Activated B cell treated with CpG ODN at 0.5 μM for 24 hours (primary cell): ENCODE measurements at places on chromosomes 6 and 20.

- DNase-seq: no peak
Measured at GRCh38 chr6:113202852-113203714, 654.1 kb upstream of the MARCKS start.

DNA sequence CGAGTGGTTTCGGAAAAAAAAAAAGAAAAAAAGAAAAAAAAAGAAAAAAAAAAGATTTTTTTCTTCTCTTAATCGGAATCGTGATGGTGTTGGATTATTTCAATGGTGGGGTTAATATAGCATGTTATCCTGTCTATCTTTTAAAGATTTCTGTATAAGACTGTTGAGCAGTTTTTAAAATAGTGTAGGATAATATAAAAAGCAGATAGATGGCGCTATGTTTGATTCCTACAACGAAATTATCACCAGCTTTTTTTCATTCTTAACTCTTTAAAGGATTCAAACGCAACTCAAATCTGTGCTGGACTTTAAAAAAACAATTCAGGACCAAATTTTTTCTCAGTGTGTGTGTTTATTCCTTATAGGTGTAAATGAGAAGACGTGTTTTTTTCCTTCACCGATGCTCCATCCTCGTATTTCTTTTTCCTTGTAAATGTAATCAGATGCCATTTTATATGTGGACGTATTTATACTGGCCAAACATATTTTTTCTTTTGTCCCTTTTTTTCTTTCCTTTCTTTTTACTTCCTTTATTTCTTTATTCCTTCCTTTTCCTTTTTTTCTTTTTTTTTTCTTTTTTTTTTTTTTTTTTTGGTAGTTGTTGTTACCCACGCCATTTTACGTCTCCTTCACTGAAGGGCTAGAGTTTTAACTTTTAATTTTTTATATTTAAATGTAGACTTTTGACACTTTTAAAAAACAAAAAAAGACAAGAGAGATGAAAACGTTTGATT is 3.6 kb downstream of the SOX4 start:
- DNase-seq: no peak

DNA sequence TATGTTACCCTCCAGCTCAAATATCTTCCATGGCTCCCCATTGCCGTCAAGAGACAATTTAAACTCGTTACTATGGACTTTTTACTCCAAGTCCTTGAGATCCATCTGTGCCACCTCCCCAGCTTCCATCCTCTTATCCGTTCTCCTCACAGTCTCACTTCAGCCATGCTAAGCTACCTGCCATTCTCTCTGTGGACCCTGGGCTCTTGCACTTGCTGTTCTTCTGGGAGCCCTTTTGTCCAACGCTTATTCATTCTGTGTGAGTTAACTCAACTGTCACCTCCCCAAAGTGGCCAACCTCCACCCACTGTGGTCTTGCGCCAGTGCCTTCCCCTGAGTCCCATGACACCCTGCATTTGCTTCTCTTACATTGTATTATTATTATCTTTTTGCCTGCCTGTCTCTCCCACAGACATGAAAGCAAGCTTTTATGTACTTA is 132.4 kb downstream of the BCAS1 start:
- DNase-seq: no peak

GRCh38 chr20:7828437-7828836 is 111.8 kb downstream of the HAO1 start:
- no peak for DNase-seq

GRCh38 chr6:71012866-71013469 is 56.1 kb upstream of the B3GAT2 start:
- DNase-seq: no peak

DNA sequence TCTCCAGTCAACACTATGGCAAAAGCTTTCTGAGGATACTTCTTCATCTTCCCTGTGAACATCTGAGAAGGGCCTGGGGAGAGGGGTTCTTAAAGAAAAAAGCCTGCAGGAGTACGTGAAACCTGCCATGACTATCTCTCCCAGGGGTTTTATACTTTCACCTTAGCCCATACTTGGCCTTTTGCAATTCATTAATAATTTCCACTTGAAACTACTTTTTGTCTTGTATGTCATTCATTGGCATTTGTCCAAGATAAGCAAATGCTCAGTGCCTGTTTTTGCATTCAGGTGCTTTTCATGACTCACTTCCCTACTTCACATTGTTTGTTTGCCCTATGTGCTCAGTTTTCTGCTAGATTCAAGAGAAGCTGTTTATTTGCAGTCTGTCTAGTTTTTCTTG is 580.3 kb upstream of the GJE1 start:
- no peak for DNase-seq

GRCh38 chr6:112279031-112279935 is 24.9 kb upstream of the LAMA4 start:
- no peak for DNase-seq

DNA sequence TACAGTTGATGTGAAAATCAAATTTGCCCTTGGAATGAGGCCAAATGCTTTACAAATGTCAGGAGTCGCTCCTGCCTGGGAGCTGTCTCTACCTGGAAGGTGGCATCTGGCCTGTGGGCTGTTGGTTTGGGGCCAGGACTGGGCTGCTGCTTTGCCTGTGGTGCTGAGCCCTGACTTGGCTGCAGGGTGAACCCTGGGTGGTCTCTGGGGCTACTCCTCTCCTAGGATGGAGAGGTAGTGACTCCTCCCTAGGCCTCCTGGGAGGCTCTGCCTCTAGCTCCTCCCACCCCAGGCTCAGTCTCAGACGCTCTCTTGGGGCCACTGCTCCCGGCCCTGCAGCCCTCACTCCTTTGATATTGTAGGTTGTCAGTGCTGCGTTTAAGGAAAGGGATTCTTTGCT is 47.5 kb downstream of the EFCAB8 start:
- DNase-seq: no peak

GRCh38 chr6:116144605-116145004 is 18.7 kb upstream of the COL10A1 start:
- DNase-seq: no peak

DNA sequence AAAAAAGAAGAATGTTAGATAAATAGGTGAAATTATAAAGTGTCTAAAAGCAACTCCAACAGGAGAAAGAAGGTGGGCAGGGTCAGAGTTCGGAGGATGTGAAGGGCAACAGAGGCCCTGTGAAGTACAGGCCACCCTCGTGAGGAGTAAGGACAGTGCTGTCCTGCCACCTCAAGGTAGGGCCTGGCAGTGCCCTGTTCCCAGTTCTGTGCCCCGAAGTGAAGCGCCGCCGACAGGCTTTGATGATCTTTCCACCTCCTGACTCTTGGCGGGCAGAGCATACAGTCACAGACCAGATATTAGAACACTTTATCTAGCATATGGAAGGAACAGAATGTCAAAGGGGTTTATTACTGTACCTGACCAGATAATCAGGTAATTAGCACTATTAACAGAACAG is 75.8 kb downstream of the GJA10 start:
- no peak for DNase-seq

- no peak for DNase-seq
Measured at GRCh38 chr6:67916399-67916798, 718.7 kb upstream of the ADGRB3 start.

GRCh38 chr6:145929037-145929633 is 35.0 kb downstream of the SHPRH start:
- no peak for DNase-seq

DNA sequence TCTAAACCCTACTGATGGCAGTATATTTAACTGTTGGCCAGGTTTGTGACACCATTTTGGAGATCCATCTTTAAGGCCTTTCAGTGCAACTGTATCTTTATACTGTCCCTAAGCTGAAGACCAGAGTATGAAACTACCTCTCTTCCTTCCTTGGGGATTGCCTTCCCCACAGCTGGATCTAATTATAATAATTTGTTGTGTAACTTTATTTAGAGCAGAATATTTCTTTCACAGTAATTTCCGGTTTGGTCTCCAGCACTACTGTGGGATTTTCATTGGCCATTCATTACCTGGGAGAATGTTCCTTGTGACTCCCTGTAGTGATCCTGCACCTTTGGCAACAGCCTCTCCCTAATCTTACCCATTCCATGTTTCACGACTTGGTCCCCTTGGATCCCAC is 75.2 kb downstream of the AKAP7 start:
- no peak for DNase-seq

DNA sequence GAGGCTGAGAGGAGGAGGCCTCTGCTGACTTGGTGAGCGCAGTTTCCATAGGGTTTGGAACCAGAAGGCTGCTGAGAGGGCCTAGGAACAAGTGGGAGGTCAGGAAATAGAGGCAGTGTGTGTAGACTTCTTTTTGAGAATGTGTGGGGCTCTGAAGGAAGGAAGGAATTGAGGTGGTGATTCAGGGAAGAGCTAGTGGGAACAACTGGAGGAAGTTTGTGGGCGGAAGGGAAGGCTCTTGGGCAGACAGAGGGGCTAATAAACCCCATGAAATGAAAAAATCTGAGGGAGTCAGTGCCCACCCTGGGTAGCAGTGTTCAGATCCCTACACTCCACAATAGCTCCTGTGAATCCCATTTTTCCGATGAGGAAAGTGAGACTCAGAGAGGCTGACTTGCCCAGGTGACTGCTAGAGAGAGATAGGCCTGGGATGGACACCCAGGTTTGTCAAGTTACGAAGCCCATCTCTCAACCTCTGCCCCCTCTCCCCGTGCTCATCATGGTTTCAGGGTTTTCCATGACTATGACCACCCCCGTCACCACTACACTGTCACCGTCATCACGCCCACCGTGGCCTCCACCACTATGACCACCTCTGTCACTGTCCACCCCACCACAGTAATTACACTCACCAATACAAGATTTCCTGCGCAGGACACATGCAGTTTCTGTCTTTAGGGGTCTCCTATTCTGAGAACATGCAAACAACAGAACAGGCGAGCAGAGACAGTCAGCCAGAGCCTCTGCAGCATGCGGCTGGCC is 106.4 kb downstream of the MRPL14 start:
- no peak for DNase-seq

DNA sequence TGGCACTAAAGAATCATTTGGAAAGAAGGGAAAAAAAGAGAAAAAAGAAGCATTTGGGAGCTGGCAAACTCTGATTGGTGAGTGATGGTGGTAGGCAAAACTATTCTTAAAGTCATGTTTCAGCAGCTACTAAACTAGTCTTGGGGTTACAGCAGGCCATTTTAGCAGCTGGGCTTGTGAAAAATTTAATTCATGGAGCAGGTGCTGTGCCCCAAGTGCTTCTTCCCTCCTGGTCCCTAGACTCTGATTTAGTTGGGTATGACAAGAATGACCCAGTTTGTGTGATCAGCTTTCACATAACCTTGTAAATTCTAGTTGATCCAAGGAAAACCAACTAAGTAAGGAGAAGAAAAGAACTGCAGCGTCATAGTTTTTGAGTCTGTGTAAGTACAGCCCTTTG is 1.1 kb upstream of the ASIP start:
- DNase-seq: no peak

DNA sequence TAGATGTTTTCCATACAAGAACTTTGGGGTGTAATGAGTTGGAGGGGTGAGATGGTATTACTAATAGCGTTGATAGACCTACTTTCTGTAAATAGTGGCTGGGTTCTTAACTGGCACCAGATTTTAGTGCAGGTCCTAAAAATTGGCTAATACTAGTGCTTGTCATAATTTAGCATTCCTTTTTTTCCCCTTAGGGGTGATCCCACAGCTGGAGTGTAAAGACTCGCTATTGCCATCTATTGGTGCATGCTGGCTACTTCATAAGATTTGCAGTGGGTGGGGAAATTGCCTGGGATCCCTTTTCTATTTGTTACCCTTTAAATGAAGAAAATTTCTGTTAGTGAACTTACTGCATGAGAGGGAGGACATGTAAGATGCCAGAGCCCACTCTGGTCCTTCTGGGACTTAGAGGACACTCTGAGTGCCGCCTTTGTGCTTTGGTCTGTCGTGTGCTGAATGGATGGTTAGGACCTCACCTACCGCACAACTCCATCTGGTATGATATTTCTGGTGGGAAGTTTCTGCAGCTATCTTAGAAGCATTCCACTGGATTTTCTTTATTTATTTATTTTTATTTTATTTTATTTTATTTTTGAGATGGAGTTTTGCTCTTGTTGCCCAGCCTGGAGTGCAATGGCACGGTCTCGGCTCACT is 195.5 kb downstream of the JARID2 start:
- DNase-seq: no peak

- no peak for DNase-seq
Measured at GRCh38 chr20:58019027-58019849, 209.2 kb downstream of the ANKRD60 start.

DNA sequence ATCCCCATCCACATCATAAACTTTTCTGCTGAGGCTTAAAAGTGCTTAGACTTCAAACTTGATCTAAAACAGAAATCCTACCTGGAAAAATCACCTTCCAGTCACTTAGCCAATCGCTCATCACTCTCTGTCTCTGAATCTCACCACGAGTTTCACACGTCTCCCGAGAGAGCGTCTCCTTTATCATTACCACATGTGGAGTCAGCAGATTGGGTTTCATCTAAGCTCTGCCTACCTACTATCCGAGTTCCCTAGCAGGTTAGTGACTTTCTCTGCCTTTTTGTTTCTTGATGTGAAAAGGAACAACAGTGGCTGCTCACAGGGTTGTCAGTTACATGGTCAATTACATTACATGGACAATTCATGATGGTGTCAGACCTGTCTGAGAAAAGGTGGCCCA is 286.2 kb downstream of the ESR1 start:
- no peak for DNase-seq

DNA sequence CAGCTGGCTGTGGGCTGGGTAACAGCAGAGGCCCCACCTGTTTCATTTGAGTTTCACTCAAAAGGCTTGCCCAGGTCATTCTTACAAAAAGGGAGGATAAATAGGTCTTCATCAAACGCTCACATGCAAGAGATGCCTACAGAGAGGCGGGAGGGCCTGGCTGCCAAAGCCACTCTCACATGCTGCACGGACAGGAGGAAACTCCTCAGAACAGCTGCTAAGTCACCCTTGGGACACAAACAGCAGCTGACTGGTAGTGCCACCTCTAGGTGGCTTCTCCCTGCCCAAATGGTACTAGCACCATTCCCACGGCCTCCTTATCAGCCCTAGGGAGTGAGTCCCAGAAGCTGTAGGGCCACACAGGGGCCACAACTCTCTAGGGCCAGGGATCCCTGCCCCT is 23.8 kb downstream of the SLC22A23 start:
- no peak for DNase-seq

- DNase-seq: no peak
Measured at GRCh38 chr6:39082310-39082709, 32.7 kb downstream of the SAYSD1 start.

DNA sequence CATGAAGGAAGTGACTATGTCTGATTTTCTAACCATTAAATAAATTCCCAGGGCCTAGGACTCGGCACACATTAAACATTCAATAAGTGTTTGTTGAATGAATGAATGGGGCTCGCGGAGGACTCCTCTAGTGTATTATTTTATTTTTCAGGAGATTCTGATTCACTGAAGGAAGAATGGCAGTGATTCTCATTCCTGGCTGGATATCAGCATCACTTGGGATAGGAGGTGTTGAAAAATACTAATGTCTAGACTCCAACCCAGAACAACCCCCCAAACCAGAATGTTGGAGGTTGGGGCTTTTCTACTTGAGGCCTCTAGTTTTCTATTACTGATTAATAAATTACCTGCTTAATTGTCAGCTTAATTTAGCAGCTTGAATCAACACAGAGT is 195.4 kb downstream of the BTBD3 start:
- DNase-seq: no peak

DNA sequence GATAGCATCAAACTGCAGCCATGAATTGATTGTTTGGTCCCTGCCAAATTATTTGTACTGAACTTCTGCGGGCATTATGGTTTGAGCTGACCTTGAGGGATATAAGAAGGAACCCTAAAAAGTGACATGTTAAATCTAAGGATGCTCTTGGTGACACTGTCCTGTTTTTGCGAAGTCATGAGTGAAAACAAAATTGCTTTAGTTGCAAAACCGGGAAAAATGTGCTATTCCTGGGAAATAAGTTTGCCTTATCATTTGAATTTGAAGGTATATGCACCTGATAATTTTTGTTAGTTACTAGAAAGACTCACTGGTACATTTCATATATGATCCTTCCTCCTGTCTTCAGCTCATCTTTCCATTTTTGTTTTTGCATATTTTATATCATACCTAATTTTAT is 7.8 kb downstream of the KIAA0408 start:
- no peak for DNase-seq
